ENCODE measurements at places on chromosomes 3 and 15.

GRCh38 chr15:41940441-41940857 is 31.9 kb downstream of the EHD4 start:
- DNase-seq: no peak

GRCh38 chr15:58288592-58288991 is 143.2 kb upstream of the LIPC start:
- no peak for DNase-seq

DNA sequence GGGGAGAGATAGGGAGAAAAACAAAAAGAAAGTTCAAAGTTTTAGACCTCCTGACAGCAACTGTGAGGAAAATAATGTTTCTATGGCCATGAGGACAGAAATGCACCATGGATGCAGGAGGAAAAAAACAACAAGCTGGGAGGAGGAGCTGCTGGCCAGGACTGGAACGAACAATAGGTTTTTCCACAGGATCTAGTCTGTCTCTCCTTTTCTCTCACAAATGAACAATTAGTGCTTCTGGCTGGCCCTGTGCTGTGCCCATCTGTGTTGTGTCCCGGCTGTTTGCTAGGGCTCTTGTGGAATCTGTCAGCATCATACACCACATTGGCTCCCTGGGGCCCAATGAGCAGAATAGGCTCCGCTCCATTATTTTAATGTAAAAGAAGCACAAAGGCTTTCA is 15.2 kb downstream of the GK5 start:
- DNase-seq: no peak

- no peak for DNase-seq
Observed at GRCh38 chr3:32502946-32503286, 264 bp upstream of the CMTM6 start.

DNA sequence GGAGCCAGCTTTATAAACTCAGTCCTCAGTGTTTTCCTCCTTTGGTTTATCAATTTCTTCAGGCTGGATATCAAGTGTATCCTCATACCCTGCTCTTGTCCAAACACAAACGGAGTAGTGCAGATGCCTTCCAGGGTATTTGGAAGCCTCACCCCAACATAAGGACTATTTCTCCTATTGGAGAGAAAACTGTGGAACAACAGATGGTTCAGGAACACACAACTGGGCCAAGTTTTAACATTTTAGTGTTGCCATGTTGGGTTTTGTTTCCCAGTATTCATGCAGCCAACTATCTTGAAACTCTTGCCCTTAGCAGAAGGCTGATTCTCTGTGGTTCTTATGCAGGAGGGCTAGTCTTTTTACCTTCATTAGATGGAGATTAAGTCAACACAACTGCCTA is 398.1 kb downstream of the GABRB3 start:
- no peak for DNase-seq

- DNase-seq: no peak
Observed at GRCh38 chr3:94402126-94402525, 339.3 kb downstream of the NSUN3 start.

- DNase-seq: no peak
Observed at GRCh38 chr3:2512881-2513280, 414.2 kb downstream of the CNTN4 start.

DNA sequence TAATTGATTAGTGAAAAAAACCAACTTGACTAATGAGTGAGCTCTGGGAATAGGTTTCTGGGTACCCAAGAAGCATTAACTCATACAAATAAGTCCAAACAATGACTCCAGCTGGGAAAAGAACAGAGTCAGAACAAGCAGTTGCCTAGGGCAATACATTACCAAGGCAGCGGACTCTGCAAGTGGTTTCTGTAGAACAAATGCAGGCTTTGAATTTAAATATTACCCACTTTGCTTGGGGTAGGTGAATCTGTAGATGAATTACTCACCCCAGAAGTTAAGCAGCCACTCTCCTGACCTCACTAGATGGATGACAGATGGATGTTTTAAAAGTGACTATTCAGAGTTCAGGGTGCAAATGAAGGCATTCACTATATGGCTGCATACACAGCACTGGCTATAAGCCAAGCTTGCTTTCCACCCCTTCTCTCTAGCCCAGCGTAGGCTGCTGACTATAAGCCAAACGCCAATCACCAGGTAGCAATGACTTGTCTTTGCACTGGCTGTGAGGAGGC is 73.1 kb upstream of the BHLHE40 start:
- DNase-seq: peak; percentile 44

DNA sequence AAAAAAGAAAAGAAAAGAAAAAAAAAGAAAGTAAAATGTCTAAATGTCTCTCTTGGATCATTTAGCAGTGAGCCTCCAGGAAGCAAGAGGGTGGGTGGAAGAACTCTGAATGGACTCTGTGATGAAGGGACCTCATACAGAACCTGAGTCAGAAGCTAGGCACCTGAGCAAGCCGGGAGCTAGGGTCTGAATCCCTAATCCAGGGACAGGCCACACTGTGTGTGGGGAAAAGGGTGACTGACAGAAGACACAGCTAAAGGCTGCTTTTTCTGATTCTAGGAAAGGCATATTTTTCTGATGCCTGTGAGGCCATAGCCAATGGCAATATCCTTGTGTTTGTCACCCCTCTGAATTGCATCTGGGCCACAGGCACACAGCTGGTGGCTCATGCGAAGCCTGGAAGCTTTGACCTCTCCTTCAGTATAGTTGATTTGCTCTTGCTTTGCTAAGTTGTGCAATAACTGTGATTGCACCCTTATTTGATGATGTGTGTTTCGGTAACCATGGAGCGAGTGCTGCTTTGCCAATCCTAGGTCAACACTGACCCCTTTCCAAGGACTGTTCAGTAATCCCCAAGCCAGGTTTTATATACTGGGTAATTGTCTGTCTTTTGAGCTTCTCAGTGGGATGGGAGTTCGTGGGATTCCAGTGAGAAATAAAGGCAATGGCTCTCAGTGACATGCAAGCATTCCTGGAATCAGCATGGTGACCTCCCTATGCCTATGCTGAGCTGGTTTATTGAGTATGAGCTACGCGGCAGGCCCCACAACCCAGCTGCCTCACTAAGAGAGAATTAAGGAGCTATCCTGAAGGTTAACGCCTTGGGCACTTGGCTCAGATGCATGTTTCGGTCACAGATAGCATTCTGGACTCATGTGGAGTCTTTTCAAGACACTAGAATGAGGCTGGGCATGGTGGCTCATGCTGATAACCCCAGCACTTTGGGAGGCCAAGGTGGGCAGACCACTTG is 49.0 kb upstream of the OSBPL11 start:
- DNase-seq: no peak
